ENCODE measurements at places on chromosomes 12 and 14.

DNA sequence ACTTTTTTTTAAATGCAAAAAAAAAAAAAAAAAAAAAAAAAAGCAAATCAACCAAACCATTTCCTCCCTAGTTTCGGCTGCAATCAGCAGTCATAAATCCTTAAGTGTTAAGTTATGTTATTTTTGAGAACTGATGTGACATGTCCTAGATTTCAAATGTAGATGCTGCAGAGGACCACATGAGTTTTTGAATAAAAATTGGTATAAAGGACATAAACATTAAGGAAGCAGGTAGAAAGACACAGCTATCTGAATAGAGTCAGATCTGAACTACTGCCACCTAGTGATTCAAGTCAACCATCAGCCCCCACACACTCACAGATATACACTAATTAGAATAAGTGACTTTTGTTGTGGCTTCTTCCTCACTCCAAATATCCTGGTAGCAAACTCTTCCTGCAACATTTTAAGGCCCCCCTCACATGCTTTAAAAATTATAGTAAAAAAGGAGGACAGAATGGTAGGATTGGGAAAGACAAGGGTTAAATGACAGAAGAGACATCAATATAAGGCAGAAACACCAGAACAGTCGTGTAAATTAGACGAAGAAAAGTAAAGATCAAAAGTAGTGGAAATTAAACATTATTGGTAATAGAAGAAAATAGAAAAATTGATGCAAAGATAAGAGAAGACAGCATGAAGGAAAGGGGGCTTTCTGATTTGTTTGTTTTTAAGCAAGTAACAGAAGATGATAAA lies 394.5 kb upstream of the ATP2B1 start:
- peak; percentile 56 for DNase-seq

GRCh38 chr12:108175310-108175709 lies 46.2 kb downstream of the WSCD2 start:
- DNase-seq = no peak

DNA sequence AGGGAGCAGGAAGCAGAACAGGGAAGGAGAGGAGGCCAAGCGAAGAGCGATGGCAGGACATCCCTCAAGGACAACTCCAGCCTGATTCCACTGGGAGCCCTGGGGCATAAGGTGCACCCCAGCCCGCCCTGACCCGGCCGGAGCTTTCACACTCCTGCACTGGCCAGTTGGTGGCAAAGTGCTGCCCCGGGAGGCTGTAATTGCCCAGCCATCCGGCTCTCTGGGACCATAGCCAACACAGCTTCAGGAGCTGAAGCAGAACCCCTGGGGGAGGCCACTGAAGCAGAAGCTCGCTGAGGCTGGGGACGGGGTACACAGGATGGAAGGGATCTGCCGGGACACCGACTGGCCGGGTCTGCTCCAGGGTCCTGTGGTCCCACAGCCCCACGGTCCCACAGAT lies 41.9 kb upstream of the BEGAIN start:
- DNase-seq = no peak

DNA sequence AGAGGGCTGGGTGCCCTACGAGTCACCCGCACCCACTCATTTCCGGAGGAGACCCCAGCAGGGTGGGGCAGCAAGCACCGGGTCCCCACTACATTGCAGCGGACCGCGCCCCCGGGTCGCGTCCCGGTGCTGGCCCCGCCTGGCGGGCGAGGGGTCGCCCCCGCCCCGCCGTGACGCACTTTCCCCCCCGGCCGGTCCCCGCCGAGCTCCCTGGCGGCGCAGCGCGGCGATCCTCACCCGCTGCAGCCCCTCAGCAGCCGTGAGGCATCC lies 106.1 kb downstream of the PRICKLE1 start:
- no peak for DNase-seq

GRCh38 chr12:19288603-19289244 lies 150.6 kb upstream of the AEBP2 start:
- peak; percentile 48 for DNase-seq

DNA sequence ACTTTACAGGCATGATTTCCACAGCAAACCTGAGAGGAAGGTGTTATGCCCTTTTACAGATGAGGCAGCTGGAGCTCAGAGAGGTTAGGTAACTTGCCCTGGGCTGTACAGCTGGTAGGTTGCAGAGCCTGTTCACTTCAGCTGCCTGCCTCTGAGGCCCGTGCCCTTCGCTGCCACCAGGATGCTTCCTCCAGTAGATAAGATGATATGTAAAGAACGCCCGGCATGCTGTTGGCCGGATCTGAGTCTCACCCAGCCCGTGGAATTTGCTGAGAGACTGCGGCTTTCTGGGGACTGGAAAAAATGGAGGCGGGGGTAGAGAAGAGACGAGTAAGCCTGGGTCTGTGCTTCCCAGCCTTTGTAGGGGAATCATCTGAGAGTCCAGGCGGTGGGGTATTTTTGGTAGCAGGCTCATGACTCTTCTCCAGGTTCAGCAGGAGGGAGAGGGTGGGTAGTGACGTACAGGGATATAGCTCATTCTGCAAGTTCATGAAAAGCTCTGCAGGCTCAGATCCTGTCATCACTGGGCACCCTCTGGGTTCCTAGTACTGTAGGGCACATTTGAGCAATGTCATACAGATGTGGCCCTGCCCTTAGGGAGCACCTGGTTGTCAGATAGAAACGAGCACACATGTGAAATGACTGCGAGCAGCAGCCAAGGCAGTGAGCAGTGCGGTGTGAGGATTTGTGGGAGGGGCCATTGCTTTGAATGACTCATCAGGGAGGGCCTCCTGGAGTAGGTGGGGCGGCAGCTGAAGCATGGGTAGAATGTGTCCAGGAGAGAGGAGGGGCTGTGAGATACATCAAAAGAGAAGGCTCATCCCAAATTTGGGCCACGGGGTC lies 159.4 kb downstream of the TSPAN9 start:
- peak; percentile 91 for DNase-seq

GRCh38 chr12:91044586-91044985 lies 13.2 kb downstream of the KERA start:
- no peak for DNase-seq

DNA sequence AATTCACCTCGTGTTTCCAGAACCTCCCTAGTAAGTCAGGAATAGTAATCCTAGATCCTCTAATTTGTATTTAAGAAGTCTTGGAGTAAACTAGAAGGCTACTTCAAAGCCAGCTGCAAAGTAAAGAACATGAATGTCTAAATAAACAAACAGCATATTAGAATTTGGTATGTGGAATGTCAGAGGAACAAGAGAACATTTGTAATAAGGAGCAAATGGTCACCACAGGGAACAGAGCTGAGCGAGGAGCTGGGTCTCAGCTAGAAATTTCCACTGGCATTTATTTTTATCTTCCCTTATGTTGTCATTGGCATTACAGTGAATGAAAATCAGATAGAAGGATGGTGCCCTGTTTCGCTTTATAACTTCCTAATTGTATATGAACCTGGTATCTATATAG lies 50.2 kb downstream of the FRMD6 start:
- DNase-seq = peak; percentile 22

GRCh38 chr14:64698903-64699302 lies 5.3 kb upstream of the PLEKHG3 start:
- peak; percentile 39 for DNase-seq

GRCh38 chr14:77051116-77051515 lies 22.6 kb upstream of the IRF2BPL start:
- DNase-seq = no peak

DNA sequence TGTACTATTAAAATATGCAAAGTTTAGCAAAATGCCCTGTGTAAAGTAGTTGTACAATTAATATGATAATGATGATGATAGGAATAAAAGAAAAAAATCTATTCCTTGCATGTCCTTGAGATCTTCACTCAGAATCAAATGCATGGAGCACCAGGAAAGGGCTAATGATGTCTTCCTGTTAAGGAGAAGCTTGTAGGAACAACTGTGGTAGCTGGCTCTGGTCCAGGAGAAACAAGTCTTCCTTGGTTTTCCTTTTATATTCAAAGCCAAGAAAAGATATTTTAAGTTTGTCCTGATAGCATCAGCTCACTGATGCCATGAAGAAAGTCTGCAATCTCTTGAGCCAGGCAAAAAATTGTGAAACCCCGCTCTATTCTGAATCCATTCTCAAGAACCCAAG lies 138.9 kb downstream of the PIK3C2G start:
- no peak for DNase-seq

DNA sequence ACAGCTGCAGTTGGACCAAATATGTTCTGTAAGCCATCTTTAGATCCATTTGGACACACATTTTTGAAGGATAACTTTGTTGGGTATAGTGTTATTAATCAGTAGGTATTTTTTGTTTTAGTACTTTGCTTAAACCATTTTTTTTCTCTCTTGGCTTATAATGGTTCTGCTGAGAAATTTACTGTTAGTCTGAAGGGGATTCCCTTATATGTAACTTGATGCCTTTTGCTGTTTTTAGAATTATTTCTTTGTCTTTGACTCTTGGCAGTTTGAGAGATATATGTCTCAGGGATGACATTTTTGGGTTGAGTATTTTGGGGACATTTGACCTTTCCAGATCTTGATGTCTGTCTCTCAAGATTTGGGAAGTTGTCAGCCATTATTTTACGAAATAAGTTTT lies 169.8 kb downstream of the GPHN start:
- DNase-seq = no peak

GRCh38 chr14:99575043-99576023 lies 28.7 kb downstream of the CCDC85C start:
- peak; percentile 50 for DNase-seq

DNA sequence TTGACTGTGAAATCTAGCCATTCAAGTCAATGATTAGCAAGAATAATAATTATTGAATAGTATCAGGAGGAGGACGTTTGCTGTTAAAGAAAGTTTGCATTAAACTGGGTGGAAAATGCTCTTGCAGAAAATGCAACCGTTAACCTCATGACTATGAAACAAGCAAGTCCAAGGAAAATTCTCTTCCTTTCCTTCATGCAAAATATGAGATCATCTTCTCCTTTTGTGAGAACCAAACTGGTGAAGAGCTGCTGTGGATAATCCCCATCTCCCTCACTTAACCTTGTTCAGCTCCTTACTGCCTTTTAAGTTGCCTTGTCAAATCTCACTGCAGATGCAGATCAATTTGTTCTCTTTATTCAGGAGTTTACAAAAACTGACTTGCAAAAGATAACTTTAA lies 142.5 kb downstream of the BCAT1 start:
- DNase-seq = no peak

DNA sequence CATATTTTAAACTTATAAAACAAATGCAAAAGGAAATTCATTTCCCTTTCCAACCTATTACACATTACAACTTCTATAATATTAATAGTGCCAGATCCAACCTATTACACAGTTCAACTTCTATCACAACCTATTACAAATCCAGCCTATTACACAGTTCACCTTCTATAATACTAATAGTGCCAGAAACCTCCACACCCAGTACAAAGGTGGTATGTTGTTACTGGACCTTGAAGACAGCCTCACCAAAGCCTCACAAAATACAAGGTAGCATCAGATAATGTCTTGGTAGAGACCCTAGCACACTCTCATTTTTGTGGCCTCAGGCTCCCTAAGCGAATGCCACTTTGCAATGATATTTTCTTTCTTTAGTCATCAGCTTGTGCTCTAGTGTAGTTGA lies 68.7 kb upstream of the PELI2 start:
- no peak for DNase-seq

DNA sequence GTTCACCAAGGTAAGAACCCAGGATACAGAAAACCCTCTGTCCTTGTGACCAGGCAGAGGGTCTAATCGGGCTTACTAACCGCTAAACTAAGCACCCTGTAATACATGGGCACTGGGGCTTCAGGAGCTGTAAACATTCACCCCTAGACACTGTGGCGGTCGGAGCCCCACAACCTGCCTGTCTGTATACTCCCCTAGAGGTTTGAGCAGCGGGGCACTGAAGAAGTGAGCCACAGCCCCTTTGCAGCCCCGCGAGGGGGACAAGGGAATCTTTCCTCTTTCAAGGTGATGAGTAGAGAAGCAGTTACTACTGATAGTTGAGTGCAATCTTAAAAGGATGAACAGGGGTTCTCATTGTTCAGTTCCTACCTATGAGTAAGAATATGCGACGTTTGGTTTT lies 397.2 kb downstream of the AEBP2 start:
- DNase-seq = no peak

GRCh38 chr12:132204063-132204792 lies 60.0 kb downstream of the NOC4L start:
- no peak for DNase-seq

DNA sequence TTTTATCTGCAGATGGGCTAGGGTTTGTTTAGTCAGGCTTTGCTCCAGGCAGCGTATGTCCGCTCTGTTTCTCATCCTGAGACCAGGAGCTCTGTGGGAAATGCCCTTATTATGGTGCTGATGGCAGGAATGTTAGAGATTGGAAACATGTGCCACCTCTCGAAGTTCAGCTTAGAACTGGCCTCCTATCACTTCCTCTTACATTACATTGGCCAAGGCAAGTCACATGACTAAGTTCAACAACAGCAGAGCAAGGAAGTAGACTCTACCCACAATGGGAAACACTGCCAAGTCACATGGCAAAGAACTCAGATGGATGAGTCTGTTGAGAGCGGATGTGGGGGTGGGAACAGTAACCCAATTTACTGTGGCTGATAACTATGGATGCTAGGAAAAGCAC lies 161.9 kb upstream of the WSCD2 start:
- peak; percentile 6 for DNase-seq

DNA sequence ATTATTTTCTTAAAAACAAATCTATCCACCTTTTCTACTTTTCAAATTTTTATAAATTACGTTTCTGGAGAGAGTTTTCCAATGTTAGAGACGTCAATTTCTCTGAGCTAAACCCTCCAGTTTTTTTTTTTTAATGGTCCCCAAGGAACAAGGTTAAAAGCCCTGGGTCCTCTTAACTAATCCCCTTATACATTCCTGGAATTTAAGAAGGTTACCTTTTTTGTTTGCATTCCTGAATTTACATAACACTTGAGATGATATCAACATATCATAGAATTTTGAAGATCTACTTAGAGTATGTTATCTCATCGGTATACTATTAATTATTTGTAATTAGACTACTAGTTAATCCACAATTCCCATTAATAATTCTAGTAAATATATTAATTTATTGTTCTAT lies 662.2 kb upstream of the LRFN5 start:
- DNase-seq = peak; percentile 63

DNA sequence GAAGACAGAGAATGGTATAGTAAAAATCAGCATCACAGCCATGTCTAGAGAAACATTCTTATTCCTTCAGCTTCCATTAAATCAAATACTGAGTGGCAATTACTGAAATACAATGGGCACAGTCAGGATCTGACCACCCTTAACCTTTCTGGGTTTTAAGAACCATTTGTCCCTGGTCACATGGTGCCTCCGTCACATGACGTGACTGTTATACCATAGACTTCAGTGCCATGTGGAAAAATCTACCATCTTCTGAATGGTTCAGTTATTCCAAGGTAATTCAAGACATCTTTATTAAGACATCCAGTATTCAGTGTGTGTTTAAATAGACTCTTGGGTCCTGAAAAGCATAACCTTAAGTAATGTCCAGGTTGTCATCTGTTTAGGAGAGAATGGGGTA lies 553.1 kb upstream of the FLRT2 start:
- no peak for DNase-seq

GRCh38 chr12:120199595-120200306 lies 1.2 kb downstream of the RPLP0 start:
- DNase-seq = no peak

- DNase-seq = no peak
Measured at GRCh38 chr14:92719890-92720323, 28.5 kb downstream of the LGMN start.

All from mesendoderm (in vitro differentiated cells).